ENCODE measurements at places on chromosomes 6 and 20.

- no peak for DNase-seq
Observed at GRCh38 chr20:41255655-41256054, 61.9 kb downstream of the ZHX3 start.

DNA sequence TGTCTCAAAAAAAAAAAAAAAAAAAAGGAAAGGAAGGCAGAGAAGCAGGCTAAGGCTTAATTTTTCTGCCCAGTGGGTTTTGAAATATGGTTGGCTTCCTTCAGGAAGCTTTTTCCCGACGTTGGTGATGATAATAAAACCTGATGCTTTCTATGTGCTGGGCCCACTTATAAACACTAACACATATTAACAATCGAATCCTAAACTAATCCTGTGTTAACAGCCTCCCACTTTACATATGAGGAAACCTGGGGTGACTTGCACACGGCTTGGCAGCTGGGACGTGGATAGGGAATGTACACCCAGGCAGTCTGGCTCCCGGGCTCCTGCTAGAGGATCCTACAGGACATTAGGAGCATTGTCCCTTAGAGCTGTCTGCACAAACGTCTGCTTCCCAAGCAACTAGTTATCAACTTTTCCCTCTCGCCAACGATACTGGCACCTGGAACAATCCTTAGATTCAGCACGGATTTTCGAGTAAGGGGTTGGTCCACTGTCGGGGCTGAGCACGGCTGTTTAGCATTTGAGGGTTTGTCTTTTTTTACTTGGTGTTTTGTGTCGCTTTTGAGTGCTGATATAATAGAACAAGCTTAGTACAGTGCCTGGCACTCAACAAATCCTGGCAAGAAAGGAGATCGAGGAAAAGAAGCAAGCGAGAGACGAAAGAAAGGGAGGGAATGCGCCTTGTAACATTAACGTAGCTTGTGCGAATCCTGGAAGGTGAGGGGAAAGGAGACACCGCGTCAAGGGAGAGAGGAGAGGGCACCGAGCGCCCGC lies 622 bp upstream of the KIZ start:
- DNase-seq: peak; percentile 37

DNA sequence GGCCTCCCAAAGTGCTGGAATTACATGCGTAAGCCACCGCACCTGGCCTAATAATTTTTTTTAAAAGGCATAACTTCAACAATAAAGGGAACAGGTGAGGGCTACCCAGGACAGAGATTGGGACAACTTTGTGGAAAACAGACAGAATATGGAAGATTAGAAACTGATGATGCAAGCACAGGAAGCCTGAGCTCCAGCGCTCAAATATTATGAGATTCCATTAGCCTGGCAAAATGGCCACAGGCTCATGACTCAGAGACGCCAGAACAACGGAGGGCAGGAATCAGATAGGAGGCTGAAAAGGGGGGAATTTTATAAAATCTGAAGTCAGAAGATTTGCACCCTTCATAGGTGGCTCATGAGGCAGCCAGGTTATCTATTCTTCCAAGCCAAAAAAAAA lies 103.1 kb upstream of the MRPS10 start:
- DNase-seq: no peak

DNA sequence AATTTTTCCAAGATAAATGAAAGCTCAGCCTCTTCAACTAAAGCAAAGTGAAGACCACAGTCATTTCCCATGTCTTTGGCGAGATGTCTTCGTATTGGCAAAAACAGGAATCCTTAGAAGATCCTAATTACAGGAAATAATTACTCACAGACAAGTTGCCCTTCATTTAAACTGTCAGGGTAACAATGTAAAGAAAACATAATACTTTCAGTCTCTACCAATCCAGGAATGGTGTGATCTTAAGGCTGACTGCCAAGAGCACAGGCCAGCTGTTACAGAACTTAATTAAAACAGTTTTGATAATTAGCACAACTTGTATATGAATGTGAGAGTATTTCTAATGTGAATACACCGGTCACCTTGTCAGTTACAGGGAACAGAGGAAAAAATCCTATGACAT lies 292.2 kb downstream of the PACRG start:
- DNase-seq: no peak

- DNase-seq: no peak
Observed at GRCh38 chr6:3396503-3397180, 60.2 kb downstream of the SLC22A23 start.

- DNase-seq: no peak
Observed at GRCh38 chr20:59082077-59082740, 39.6 kb upstream of the PRELID3B start.

DNA sequence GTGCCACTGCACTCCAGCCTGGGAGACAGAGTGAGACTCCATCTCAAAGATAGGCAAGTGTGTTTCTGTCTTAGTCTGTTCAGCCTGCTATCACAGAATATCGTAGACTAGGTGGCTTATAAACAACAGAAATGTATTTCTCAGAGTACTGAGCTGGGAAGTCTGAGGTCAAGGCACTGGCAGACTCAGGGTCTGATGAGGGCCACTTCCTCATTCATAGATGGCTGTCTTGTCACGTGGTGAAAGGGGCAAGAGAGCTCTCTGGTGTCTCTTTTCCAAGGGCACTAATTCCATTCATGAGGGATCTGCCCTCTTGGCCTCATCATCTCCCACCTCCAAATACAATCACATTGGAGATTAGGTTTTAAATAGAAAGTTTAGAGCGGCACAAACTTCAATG lies 95.6 kb upstream of the PHACTR3 start:
- no peak for DNase-seq

Data from NCI-H1417 (cell line).